Fibroblast of skin of abdomen (primary cell): ENCODE measurements at places on chromosomes 2 and 18.

DNA sequence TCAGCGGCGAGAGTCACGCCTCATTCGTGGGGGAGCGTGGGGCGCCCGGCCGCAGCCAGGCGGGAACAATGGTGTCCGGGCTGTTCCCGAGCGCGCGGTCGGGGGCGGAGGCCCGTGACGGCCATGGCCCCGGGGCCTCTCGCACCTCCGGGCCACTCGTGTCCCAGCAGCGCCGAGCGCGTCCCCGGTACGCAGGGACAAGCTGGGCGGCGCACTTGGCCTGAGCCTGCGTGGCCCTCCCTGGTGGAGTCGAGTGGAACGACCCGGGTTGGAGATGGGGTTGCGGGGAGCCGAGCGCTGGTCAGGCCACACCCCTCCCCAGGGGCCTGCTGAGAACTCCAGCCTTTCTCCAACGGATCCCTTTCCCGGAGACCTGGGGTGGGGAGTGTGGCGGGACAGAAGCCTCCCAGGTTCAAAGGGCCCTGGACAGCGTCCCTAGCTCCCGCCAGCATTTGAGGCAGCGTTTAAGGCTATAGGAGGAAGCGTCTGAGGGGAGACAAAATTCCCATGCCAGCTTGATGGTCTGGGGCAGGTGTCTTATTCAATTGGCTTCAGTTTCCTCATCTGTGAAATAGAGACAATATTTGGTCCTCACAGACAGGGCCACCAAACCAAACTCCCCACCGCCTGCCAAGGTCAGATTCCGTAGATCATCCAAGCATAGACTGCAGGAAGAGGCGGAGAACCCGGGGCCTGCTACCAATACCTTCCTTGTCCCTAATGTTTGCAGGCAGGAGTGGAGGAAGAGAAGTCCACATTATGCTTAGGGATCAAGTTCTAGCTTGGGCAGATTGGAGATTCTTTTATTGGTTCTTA is 553 bp downstream of the CNDP2 start:
- peak; percentile 28 for DNase-seq

DNA sequence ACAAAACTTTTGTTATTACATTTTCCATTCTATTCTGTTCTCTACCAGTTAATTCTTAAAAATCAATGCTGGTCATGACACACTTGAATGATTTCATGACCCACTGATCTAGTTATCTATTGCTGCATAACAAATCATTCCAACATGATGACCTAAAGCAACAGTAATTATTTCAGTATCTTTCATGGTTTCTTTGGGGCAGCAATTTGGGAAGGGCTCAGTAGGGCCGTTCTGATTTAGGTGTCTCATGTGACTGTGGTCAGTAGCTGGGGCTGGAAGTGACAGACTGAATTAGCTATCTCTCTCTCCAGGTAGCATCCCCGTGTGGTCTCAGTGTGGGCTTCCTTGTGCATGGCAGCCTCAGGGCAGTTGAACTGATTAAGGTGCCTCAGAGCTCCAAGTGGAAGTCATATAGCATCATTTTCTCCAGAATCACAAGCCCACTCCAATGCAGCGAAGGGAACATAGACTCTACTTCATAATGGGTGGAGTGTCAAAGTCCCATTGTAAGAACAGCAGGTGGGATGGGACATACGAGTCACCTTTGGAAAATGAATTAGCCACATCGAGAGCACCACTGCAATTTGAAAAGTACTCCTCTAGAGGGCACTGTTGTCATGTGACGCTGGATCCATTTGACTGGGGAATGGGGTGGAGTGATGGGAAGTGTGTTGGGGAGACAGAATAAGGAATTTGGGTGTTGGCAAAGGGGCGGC is 39.1 kb upstream of the FAM136A start:
- DNase-seq, result peak; percentile 37

GRCh38 chr2:231221761-231222160 is 23.3 kb downstream of the ARMC9 start:
- DNase-seq, result no peak

- DNase-seq, result no peak
Measured at GRCh38 chr2:71530211-71530610, 76.8 kb downstream of the DYSF start.

GRCh38 chr18:48711651-48712486 is 173.0 kb downstream of the CTIF start:
- DNase-seq, result peak; percentile 48
